ENCODE measurements at places on chromosomes 4 and X.

DNA sequence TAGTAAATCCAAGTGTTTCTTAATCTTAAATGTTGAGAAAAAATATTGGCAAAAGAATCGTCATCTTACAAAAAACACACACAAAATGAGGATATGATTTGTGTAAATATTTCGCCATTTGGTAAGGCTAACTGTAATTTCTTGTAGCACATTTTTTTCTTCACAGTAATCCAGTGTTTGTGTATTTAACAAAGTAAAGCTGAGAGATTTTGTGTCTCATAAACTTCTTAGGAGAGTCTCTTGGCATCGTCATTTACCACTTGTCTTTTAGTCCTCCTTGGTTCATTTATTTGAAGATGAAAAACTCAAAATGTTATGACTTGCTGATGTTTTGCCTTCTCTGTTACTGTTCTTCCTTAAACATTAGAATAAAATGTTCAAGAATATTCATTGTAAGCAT lies 326.7 kb upstream of the PITX2 start:
- no peak for DNase-seq

GRCh38 chr4:66929748-66930147 lies 615.6 kb downstream of the CENPC start:
- DNase-seq = no peak

- no peak for DNase-seq
Measured at GRCh38 chr4:155007660-155008176, 200.7 kb upstream of the NPY2R start.

DNA sequence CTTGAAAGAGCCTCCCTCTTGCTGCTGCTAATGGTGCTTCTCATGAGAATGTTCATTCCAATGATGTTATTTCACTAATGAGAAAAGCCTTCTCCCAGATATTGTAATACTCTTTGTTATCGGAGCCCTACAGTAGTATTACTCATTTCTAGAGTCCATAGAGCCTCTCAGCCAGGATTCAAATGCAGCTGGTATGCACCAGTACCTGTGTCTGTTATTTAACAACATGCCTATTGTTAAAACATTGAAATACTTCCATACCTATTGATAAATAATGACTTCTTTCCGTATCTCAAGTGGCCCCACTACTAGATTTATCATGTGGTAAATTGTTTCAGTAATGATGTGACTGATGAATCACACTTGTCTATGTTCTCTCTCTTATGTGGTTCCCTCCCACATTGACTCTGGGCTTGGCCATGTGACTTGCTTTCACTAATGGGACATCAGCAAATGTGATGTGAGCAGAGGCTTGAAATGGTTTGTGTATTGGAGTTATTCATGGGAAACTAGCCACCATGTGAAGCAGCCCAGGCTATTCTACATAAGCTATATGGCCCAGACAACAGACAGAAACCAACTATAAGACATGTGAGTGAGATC lies 207.6 kb downstream of the THOC2 start:
- no peak for DNase-seq

DNA sequence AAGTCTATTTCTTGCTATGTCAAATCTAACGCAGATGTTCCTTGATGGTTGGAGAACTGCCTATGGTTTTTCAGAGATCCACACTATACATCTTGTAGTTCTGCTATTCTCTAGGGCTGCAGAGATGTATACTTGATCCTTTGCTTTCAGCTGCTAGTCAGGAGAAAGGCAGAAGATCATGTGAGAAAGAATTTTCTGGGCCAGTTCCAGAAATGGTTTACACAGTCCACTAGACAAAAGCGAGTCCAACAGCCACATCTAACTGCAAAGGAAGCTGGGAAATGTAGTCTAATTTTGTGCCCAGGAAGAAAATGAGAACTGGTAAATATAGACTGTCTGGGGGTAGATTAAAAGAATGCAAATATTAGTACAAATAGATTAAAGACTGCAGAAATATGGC lies 394.3 kb upstream of the SLIT2 start:
- no peak for DNase-seq

- DNase-seq = no peak
Measured at GRCh38 chr4:16687011-16687410, 211.4 kb downstream of the LDB2 start.

DNA sequence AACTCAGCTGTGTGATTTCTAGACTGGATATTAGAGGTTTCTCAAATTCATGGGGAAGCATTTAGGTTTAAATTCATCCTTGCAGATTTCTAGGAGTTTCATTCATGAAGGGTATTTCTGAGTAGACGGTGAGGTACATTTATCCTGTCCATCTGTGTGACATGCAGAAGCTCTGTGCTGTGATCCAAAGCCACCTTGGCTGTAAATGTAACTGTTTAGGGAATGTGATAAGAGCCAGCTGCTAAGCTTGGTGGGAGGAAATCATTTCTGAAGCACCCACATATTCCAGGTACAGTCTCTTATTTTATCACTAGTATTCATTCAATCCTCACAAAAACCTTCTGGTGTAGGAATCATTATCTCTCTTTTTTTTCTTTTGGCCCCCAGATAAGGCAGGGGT lies 8.7 kb upstream of the DCTD start:
- DNase-seq = no peak

GRCh38 chrX:30283456-30284200 lies 25.6 kb downstream of the NR0B1 start:
- no peak for DNase-seq

DNA sequence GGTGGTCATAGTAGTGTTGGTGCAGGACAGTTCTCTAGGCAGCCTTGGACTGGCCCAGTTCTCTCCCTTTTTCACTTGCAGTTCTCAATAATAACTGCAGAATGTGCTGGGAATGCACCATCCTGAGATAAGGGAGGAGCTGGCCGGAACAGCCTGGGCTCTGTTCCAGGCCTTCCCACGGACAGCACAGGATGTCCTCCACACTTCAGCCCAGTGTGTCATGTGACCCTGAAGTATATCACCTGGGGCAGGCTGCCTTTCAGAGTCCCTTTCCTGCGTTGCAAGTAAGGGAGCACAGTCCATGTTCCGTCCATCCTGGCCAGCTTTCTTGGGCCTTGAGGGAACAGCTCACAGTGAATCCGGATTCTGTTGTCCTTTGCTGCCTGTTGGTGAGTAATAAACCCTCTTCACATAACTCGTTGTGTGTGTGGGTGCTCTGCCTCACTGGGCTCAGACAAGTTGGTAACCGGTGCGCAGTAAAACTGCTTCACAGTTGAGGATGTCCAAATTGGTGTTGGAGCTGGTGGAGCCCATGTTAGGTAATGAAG lies 32.3 kb upstream of the BBS12 start:
- no peak for DNase-seq

- DNase-seq = no peak
Measured at GRCh38 chr4:57114973-57115372, 4.8 kb upstream of the IGFBP7 start.

GRCh38 chr4:141306331-141306730 lies 85.6 kb downstream of the ZNF330 start:
- no peak for DNase-seq

DNA sequence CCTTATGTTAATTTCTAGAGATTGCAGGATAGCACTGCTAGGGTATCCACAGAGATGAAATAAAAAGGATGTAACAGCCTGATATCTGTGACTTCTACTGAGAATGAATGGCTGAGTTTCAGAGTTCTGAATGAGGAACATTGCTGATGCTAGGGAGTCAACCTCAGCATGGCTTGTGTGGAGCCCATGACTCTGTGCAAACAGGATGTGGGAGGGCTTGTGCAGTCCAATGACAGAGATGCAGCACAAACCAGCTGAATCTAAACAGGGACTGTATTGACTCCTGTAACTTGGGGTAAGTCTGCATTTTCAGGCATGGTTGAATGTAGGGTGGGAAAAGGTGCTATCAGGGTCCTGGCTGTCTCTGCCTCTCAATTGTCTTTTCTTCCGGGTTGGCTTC lies 5.3 kb upstream of the RASL11B start:
- no peak for DNase-seq

GRCh38 chr4:103996064-103996463 lies 276.3 kb upstream of the TACR3 start:
- no peak for DNase-seq

- DNase-seq = no peak
Measured at GRCh38 chr4:113052379-113052951, 3.0 kb downstream of the ANK2 start.

GRCh38 chr4:184399512-184399908 lies 74.8 kb downstream of the IRF2 start:
- no peak for DNase-seq

DNA sequence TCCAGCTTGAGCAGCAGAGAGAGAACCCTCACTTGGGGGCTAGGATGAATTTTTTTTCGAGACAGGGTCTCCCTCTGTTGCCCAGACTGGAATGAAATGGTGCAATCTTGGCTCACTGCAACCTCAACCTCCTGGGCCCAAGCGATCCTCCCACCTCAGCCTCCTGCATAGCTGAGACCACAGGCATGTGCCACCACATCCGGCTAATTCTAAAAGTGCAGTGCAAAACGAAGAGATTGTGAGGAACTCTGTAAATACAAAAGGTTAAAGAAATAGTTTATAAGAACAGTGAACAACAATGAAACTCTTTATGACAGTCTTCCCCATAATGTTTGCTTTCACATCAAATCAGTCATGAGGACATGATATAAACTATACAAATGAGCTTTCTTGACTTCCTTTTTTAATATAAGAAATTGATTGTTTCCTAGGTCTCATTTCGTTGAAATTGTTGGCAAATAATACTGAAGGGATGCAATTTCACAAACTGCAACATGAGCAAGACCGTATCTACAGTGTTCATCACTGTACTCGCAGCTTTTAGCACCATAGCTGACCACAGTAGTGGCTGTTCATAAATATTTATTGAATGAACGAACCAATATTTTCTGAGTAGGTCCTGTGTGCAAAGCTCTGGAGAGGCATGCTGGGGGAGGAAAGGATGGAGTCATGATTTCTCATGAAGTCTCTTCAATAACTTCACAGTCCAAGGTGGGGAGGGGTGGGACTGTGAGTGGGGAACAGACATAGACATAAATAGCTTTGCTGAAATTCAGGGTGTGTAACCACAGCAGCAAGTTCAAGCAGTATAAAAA lies 116.1 kb downstream of the SHROOM3 start:
- DNase-seq = no peak

GRCh38 chr4:734075-734474 lies 28.4 kb downstream of the PCGF3 start:
- DNase-seq = no peak

DNA sequence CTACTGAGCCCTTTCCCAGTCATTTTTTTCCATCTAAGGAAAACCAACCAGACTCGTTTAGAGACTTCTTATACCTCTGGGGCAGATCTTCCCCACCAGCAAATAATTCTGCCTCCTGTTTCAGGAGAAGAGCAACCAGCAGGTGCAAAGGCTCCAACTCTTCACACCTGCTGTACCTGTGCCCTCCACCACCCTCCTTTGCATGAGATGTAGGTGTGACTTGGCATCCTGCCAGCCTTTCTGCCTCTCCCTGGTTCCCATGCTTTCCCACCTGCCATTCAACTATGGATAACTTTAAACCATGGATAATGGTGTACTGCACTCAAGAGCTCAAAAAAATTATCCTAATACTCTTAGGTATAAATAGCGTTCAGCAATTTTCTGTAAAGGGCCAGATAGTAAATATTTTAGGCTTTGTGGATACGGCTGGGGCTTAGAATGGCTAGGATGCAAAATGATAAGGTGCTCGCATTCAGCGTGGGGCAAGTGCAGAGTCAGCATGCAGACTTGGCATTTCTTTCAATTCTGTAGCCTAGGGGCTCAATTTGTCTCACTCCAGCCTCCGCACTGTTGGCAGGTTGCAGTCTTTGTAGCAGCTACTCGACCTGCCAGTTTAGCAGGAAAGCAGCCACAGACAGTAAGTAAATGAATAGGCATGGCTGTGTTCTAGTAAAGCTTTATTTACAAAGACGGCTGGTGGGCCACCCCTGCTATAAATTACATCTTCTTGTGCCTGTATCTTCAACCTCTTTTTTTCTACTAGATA lies 79.8 kb downstream of the HCCS start:
- no peak for DNase-seq

GRCh38 chr4:657834-658667 lies 16.0 kb downstream of the ATP5ME start:
- no peak for DNase-seq

DNA sequence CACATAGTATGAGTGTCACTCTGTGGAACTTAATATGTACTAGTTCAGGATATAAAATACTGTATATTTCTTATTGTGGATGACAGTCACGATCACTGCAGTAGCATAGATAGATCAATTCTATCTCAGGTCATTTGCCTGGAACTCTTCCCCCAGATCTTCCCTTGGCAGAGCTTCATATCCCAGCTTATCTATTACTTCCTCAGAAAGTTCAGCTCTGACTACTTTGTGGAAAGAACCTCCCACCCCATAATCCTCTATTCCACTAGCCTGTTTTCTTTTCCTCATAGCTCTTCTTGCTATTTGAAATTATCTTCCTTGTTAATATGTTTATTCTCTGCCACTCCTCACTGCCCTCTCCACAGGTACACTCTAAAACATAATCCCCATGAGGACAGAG lies 10.9 kb downstream of the FAM241A start:
- DNase-seq = no peak

DNA sequence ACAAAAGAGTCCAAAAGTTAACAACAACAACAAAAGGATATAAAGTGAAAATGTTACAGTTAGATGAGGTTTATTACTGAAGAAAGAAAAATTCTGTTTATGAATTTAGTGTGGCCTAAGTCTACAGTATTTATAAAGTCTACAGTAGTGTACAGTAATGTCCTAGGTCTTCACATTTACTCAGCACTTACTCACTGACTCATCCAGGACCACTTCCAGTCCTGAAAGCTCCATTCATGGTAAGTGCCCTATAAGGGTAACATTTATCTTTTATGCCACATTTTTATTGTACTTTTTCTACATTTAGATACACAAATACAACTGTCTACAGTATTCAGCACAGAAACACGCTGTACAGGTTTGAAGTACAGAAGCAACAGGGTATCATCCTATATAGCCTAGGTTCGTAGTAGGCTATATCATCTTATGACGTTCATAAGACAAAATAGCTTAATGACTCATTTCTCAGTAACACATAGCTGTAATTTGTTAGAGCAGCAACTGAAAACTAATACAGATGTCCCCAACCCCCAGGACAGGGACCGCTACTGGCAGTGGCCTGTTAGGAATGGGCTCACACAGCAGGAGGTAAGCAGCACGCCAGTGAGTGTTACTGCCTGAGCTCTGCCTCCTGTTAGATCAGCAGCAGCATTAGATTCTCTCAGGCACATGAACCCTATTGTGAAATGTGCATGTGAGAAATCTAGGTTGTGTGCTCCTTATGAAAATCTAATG lies 61.3 kb downstream of the CENPC start:
- DNase-seq = no peak

- no peak for DNase-seq
Measured at GRCh38 chr4:4521136-4521535, 20.7 kb downstream of the STX18 start.

DNA sequence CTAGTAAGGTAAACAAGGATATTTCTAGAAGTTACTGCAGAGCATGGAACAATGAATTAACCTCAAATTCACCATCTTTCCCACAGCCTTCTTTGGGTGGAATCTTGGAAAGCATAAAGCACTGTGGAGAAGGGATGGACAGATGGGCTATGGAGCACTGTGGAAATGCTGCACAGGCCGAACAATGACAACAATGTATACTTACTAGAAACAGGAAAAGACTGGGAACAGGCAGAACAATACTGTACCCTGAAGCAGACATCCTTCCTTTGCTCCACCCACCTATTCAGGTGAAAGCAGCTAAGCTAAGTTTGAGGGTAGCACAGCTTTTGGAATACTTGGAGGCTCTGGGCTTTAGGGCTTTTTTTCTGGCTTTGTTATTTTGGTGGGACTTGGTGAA lies 250.6 kb upstream of the KLF8 start:
- DNase-seq = no peak
